ENCODE measurements at places on chromosomes 6 and 20.

GRCh38 chr6:100763617-100764241 lies 117.4 kb downstream of the ASCC3 start:
- DNase-seq, result no peak

GRCh38 chr6:52534966-52535390 lies 41.9 kb downstream of the TRAM2 start:
- no peak for DNase-seq

- no peak for DNase-seq
Observed at GRCh38 chr6:135830452-135830881, 21.0 kb upstream of the PDE7B start.

GRCh38 chr20:63404129-63405085 lies 43.3 kb upstream of the CHRNA4 start:
- DNase-seq, result no peak

DNA sequence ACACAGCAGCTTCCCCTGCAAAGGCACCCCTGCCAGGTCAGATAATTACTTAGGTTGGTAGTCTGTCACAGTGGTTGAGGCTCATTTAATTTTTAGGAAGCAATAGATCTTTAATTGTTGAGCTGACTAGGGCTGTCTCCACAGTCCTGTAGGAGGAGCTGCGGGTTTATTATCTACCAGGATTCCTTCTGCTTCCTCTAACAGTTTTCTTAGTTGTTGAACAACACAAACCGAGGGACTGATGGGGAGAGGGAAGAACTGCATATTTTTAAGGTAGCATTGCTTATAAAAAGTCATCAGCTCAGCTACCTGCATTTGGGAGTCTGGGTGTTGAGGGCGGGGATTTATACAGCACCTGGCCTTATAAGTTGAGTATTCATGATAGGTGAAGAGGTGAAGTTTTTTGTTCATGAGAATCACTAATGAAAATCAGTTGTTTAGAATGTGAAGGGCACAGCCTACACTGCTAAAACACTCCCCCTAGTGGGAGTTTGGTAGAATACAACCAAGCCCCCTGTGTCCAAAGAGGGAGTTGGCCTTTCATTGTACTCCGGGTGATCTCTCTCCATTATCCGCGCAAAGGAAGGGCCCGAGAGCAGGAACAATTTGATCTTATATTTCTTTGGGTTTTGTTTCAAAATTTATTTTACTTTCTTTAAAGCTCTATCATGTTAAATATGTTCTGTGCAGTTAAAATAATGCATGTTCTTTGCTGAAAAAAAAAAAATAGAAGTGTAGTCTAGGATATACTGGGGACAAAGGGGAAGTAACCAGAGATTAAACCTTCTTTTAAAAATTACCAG lies 69.6 kb downstream of the SSR1 start:
- DNase-seq, result no peak

- DNase-seq, result no peak
Observed at GRCh38 chr6:130423044-130423443, 57.2 kb downstream of the TMEM200A start.

- DNase-seq, result no peak
Observed at GRCh38 chr20:46458866-46459750, 52.7 kb upstream of the ELMO2 start.

DNA sequence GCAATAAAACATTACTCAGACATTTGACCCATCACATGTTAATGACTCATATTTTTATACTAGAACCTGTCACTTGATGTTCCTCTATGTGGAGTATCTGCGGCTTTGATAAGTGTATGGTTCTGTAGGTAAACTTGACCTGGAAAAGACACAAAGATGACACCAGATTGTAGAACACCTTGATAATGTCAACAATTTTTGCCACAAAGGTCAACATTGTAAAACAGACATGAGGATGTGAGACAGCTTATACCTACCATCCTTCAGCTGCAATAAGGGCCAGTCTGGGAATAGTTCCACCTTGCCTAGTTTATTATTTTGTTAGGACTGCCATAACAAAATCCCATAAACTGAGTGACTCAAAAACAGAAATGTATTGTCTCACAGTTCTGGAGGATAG lies 202.4 kb downstream of the LMBRD1 start:
- no peak for DNase-seq

DNA sequence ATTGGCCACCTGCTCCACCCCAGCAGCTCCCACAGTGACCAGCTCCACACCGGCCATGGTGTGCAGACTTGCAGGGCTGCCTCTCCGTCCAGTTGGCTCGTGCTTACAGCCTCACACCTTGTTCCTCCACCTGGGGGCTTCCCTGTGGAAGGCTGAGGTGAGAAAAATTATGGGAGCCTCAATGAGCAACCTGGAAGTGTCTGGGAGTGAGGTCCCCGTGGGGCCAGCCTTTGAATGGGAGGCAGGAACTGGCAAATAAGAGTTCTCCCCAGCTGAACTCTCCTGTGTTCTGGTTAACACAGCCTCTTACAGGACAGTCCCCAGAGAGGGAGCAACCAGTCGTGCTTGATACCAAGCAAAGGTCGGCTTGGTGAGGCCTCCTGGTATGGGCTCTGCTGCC lies 3.8 kb upstream of the PFDN4 start:
- DNase-seq, result no peak

- DNase-seq, result no peak
Observed at GRCh38 chr6:21078497-21078896, 515.1 kb upstream of the SOX4 start.

DNA sequence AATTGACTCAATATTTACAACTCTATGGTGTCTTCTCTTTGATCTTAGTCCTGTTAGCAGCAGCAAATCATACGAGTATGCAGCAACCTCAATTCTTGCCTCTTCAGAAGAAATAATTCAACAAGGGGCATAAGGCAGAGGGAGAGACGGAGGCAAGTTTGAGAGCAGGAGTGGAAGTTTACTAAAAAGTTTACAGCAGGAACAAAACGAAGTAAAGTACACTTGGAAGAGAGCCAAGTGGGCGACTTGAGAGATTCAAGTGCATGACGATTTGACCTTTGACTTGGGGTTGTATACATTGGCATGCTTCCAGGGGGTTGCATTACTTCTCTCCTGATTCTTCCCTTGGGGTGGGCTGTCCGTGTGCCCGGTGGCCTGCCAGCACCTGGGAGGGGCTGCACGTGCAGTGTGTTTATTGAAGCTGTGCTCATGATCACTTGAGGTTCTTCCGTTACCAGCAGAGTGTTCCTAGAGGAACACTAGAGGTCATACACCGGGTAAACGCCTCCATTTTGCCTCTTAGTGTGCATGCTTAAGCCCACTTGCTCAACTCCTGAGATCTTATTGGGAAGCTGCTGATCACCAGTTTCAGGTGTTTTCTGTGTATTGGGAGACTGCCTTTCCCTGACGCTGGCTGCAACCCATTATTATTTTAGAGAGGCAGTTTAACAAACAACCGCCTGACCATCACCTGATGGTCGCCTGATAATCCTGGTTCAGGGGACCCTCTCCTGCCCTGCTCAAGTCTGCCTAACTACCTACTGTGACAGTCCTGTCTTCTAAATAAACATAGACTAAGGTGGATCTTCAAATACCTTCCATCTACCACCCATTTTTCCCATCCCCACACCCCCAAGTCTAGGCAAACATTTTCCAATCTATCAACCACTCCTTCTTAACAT lies 172.4 kb upstream of the MYLIP start:
- DNase-seq, result no peak

- no peak for DNase-seq
Observed at GRCh38 chr6:56699066-56699654, 56.5 kb upstream of the DST start.

DNA sequence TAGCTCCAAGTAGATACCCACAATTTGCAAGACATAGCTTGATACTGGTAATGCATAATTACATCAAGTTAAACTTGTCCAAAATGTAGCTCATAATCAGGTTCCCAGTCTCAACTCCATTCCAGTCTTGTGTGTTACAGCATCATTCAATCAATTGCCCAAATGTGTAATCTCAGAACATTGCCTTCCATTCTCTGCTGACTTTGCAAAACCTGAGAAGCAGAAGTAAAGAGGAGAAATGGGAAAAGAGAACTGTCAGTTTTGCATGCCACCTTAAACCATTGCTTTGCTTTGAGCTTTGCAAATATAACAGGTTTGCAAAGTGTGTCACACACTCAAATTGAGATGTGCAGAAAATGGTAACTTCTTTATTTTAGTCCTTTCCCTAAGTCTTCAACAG lies 40.3 kb upstream of the CNKSR3 start:
- DNase-seq, result no peak
